ENCODE measurements at places on chromosomes 5 and 9. TPM values are rescaled to one million over a fixed set of nuclear protein-coding genes. Genes with fewer than 3 reads are reported as not detected.

DNA sequence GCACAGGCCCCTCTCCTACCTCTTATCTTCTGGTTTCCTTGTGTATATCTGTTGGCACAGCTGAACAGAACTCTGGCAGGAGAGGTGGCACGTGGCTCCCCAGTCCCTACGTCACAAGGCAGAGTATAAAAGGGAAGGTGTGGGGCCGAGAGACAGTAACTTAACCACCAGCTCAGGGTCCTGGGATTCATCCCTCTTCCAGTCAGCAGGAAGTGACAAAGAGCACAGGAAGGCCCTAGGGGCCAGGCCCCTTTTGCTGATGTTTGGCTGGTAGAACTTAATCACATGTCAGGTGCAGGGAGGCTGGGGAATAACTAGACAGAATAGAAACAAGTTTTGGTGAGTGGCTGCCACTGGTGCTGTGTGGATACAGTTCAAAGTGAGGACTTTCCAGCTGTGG, 4.5 kb upstream of the ICE1 start:
- no peak for DNase-seq

DNA sequence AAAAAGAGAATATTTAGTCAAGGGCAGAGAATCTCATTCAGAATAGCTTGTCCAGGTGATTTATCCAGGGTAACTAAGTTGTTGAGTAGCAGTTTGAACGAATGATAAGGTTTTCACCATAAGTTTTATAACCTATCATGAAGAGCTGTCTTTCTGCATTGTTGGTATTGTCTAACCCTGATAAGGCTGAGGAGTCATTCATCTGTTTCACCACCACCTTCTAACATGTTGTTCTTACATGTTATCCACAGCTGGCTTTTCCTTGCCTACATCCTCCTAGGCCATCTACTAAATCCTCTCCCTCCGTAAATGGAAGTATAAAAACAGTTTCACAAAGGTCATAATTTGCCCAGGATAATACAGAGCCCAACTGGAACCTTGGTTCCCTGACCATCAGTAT, 24.1 kb downstream of the ZNF462 start:
- DNase-seq = no peak

GRCh38 chr9:33172256-33173238, 5.4 kb upstream of the B4GALT1 start:
- DNase-seq = no peak

SLC34A3 gene
- total RNA-seq = not detected

DNA sequence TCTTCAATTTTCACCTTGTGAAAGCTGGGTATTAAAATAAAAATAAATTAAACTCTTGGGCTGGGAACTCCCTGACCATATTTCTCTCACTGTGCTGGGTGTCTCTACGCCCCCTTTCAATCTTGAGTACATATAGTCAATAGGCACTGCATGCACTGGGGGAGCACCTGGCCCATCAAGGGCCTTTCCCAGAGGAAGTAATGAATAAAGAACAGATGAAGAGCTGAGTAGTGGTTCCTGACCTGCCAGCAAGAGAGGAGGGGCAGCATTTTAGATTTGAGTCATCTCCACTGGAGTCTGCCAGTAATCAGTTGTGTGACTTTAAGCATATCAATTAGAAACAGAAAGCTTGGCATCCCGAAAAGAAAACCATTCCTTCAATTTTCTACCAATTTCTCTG, 6.2 kb downstream of the MAPKAP1 start:
- peak; percentile 56 for DNase-seq

DNA sequence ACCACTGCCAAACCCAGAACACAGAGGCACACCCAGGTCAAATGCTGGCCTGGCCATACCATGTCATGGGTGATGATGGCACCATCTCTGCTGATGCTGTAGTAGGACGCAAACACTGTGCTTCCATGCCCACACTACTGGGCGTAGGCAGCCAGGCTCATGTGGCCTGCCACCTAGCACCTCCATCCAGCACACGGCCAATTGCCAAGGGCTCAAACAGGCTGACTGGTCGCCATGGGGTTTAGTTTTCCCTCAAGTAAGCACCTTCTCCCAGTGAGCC, 39.4 kb downstream of the BICD2 start:
- no peak for DNase-seq

- no peak for DNase-seq
Observed at GRCh38 chr9:128593039-128593438, 40.7 kb downstream of the SPTAN1 start.

GRCh38 chr5:147743012-147743411, 39.5 kb downstream of the JAKMIP2 start:
- no peak for DNase-seq
